ENCODE measurements at places on chromosomes 1 and 21. TPM values are rescaled to one million over a fixed set of nuclear protein-coding genes. Genes with fewer than 3 reads are reported as not detected.

DNA sequence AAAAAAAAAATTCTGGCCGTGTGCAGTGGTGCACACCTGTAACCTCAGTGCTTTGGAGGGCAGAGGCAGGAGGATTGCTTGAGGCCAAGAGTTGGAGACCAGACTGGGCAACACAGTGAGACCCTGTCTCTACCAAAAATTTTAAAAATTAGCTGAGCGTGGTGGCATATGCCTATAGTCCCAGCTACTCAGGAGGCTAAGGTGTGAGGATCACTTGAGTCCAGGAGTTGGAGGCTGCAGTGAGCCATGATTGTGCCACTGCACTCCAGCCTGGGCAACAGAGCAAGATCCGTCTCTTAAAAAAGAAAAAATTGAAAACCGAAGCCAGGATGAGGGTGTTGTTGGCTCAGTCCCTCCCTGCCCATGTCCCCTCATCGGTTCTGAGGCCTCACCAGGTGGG, 55.9 kb upstream of the PAX7 start:
- DNase-seq: no peak

DNA sequence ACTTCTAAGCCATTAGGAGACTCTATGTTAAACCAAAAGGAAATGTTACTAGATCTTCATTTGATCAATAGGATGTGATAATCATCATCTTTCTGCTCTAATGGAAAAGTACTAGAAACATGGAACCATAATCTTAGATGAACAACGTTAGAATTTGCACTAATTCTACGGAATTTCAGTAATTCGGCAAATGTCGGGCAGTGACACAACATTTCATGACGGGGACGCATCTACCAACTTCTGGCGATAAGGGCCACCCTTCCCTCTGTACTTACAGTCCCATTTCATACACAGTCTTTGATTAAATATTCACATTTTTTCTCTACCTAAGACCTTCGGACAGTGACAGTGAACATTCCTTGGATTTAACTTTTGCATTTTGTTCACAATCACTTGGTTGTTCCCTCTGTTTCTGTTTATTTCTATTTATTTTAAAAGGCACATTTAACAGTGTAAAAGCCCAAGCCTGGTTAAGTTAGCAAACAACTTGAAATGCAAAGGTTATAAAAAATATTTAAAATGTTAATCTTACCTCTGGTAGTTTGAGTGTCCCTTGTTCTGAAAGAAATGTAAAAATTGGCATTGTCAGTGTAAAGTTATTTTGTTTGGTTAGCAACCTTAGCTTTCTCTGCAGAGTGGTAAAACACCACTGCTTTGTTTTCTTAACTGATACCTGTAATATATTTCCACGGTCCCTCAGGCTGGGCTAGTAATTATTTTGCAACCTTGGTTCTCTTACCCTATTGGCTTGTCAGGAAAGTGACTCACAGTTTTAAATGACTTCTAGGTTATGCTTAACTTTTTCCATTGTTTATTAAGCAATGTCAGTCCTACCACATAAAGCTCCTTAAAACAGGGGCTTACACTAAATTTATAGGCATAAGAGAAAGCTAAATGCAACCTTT, 276.9 kb downstream of the VAV3 start:
- no peak for DNase-seq

GRCh38 chr1:179588425-179589024, 3.1 kb upstream of the TDRD5 start:
- no peak for DNase-seq

DNA sequence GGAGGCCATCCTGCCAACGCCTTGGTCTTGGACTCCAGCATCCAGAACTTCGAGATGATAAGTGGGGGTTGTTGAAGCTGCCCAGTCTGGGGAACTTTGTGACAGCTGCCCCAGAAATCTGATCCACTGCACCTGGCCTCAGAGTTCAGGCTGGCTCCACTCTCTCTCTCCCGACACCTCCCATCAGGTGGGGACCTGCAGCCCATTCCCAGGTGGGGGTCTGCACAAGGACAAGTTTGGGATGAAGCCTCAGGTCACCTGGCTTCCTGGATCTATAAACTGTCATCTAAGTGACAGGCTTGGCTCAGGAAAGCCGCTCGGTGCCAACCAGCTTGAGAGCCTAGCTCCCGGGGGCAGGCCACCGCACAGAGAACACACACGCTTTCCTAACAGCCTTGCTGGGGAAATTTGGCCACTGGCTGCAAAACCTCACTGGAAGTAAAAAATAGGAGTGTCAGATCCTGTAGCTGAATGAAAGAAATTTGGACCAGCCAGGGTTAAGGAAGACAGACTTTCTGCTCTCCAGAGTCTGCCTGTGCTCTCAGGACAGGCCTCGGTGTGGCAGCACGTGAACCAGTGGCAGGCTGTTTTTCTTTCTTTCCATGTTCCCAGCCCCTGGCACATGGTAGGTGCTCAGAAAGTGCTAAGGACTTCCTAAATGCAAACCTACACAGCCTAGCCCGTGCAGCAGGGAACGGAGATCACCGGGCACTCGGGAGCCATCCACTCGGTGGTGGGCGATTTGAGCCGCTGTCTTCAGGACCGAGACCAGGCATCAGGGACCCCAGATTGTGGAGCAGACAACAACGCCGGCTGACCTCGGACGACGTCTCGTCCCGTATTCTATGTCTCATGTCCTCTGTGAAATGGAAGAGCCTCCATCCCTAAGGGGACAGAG, 42.6 kb upstream of the LBR start:
- DNase-seq: peak; percentile 83

DNA sequence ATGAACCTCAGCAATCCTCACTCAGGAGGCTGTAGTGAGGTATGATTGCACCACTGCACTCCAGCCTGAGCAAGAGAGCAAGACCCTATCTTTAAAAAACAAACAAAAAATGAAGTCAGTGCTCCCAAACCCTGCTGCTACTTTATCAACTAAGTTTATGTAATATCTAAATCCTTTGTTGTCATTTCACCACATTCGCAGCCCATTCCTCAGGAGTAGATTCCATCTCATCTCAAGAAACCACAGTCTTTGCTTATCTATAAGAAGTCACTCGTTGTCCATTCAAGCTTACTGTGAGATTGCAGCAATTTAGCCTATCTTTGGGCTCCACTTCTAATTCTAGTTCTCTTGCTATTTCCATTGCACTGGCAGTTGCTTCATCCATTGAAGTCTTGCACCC, 44.3 kb upstream of the RGL1 start:
- DNase-seq: no peak

DNA sequence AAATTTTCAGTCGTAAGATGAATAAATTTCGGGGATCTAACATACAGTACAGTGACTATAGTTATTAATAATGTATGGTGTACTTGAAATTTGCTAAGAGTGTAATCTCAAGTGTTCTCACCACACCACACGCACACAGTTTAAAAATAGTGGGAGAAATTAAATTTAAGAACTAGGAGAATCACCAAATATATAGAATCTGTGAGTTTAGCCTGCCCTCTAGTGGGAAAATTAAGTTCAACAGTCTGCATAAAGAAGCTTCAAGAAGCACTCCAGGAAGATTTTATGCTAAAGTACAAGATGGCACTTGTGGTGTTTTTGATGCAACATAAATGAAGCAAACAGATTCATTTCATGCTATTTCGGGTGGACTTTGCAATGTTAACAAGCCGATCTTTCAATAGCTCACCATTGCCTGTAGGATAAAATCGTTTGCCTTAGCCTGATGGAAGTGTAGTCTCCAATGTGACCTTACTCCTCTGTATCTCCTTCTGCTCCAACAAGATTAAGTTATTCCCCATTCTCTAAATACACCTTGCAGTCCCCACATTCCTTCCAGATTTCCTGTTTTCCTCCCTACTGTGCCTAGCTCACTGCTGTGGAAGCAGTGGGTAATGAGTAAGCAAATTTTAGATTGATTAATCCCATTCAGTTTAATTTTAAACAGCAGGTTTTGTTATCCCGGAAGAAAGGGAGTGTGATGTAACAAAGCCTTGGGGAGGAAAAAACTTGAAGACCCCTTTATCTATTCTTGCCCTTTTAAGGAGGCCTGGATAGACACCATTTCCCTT, 8.7 kb upstream of the PIK3C2B start:
- DNase-seq: no peak

GRCh38 chr1:2194319-2194897, at the start of gene FAAP20:
Gene FAAP20 (minus strand): TSS chr1:2194772. CDS start chr1:2194749, 23 bp downstream.
- no peak for DNase-seq

DNA sequence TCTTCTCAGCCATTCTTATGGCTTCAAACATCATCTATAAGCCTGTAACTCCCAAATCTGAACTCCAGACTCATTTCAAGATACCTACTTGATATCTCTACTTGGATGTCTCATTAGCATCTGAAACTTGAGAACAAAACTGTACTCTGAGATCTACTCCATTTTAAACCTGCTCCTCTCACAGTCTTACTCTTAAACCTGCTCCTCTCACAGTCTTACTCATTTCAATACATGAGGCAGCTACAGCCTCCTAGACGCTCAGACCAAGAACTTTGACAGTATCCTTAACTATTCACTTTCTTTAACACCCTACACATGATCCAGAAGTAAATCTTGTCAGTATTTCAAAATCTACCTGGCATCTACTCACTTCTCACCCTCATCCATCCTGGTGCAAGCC, 54.3 kb downstream of the NBPF6 start:
- DNase-seq: no peak

DNA sequence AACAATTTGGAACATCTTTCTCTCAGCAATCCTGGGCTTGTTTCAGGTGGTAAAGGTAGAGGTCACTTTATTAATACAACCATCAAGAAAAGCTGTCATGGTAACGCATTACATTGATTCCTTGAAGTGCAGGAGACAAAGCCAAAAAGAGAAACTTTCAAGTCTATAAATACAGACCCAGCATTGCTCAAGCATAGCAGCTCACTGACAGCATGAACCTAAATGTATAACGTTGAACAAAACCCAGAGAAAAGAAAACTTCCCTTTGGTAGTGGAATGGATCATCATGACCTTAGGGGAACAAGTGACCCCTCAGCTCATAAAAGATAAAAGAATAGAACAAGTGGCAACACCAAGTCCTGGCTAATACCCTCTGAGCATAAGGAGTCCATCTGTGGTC, 332.2 kb downstream of the NTNG1 start:
- DNase-seq: no peak

DNA sequence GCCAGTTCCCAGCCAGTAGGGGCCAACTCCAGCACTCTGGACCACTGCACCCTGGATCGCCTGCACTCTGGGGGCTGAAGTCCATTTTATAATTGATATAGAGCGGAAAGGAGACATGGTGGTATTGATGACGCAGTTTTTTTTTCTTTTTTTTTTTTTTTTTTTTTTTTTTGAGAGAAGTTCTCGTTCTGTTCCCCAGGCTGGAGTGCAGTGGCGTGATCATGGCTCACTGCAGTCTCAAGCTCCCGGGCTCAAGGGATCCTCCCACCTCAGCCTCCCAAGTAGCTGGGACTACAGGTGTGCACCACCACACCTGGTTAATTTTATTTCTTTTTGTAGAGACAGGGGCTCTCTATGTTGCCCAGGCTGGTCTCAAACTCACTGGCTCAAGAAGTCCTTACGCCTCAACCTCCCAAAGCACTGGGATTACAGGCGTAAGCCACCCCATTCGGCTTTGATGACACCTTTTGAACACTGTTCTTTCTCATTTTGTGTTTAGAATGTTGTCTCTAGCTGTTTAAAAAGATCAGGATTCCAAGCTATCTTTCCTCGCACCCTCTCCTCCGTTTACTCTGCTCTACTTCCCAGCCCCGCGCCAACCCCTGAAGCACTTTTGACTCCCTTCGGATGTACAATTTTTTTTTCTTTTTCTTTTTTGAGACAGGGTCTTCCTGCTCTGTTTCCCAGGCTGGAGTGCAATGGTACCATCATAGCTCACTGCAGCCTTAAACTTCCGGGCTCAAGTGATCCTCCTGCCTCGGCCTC, 960 bp downstream of the MX2 start:
- DNase-seq: peak; percentile 55

DNA sequence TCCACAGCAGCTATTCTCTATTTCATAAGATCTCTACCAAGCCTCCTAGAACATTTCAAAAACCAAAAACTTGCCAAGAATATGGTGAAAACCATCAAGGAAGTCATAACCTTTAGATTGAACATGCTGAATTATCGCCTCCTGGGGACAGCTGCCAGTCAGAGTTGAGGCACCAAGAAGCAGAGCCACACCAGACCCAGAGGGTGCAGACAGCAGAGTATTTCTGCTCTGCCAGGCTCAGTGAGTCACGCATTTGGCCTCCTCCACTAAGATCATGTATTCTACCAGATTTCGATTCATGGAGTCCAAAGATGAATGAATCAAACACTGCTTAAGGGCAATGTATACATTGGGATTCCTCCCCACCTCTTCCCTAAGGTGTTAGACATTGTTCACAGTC, 2.1 kb downstream of the F3 start:
- DNase-seq: no peak

Gene C1orf115
- total RNA-seq: 11.0 TPM

Gene PYGO2
- 19.2 TPM for total RNA-seq

Gene C2CD4D
- not detected for total RNA-seq

Gene SPRR3
- total RNA-seq: 1,163 TPM

Gene CLEC20A
- total RNA-seq: not detected

Gene JTB
- 194 TPM for total RNA-seq

Gene CFHR5
- not detected for total RNA-seq

Gene GJB3
- 24.6 TPM for total RNA-seq

Measured in vagina (tissue), 2 donors.